ENCODE measurements at places on chromosomes 11 and 22.

GRCh38 chr11:65591939-65592857 lies 3.4 kb downstream of the KCNK7 start:
- DNase-seq = no peak

DNA sequence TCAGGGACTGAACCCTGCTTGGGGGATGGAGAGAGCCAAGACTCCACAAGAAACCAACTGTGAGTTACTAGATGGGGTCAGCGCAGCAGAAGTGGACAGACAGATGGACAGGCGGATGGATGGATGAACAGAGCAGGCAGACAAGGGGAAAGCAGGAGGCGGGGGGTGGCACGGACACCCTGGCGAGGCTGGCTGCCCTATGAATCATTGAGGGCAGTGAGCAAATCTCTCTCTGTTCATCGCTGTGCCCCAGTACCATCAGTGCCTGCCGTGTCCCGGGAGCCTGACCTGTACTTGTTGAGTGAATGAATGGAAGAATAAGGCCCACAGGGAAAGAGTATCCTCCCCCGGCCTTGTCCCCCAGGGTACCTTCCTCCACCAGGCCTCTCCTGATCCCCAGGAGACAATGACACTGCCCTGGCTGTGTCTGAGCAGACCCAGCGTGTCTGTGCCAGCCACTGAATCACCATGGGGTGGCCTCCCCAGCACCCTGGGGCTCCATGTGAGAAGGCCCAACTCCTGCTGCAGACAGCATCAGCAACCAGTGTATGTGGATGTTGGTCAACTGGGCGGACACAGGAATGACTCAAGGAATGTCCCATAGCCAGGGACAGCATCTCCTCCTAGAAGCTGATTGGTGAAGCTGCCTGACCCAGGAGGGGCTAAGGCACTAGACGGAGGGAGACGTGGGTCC lies 5.1 kb upstream of the KLHL35 start:
- DNase-seq = no peak

DNA sequence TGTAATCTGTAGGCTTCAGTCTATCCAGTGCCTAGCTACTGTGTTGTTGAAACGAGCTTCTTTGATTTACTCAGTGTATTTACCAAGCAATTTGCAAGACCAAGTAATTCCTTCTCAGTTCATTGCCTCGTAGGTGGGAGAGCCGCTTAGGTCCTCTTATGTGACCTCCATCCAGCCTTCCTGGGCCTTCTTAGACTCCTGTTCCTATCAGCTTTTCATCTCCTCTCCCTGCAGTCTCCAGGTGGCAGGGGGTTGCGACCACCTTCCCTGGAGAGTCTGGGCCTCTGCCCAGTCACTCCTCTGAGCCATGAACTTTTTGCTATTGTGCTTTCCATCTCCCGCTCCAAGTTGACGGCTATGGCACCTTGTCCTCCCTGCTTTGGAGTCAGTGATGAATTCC lies 251.8 kb downstream of the KIRREL3 start:
- no peak for DNase-seq

- no peak for DNase-seq
Measured at GRCh38 chr22:48577691-48578090, 1250.0 kb downstream of the BRD1 start.

DNA sequence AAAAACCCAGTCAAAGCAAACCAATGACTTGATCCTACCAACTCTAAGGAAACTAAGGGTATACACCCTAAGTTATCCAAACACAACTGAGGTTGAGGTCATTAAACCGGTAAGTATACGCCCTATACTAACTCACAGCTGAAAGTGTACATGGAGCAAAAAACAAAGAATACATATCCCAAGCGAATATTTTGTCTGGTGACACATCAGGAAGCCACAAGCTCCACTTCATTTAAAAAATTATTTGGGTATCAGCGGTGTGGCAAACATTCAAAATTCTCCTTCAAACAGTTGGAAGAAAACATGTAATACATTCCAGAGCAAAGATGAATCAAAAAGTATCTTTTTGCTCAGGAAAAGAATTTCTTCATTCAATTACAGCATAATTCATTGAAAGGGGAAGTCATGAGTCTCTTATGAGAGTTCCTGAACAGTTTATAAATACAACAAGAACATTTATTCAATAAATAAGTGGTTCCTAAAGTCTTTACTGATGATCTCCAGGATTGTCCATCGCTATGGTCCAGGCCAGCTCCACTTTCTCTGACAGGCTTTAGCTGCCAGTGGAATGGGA lies 4.5 kb upstream of the JAML start:
- DNase-seq = no peak

DNA sequence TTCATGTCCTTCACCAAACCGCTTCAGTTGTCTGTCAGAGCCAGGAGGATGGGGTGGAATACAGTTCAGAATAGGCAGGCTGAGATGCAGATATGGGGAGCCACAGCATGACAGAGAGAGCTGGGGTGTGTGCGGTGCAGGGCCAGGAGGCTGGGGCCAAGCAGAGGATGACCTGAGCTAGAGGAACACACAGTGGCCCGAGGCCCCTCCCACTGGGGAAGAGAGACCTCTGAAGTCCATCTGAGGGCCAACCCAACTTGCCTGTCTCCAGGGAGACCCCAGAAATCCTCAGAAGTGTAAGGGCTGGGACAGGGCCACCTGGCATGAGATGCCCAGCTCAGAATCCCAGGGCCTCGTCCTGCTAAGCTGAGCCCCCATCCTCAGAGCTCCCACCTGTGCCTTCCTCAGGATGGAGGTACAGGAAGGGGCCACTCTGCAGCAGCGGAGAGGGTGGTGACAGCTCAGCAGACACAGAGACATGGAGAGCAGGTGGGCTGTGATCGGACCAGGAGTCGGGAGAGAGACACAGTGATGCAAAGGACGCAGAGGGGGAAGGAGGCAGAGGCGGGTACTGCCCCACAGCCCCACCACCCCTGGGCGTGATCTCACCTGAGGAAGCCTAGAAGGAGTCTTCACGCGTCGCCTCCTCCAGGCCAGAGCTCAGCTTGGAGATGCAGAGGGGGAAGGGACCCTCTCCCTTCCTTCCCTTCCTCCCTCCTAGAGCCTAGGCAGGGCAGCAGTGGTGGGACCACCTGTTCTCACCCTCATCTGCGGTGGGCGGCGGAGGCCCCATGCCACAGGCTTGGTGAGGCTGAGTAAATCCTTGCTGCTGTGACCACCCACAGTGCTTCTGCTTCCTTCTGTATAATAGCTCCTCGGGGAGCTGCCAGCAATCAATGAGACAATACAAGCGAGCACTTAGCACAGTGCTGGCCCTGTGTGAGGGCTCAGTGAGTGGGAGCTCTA lies 9.1 kb upstream of the TUB start:
- DNase-seq = no peak

DNA sequence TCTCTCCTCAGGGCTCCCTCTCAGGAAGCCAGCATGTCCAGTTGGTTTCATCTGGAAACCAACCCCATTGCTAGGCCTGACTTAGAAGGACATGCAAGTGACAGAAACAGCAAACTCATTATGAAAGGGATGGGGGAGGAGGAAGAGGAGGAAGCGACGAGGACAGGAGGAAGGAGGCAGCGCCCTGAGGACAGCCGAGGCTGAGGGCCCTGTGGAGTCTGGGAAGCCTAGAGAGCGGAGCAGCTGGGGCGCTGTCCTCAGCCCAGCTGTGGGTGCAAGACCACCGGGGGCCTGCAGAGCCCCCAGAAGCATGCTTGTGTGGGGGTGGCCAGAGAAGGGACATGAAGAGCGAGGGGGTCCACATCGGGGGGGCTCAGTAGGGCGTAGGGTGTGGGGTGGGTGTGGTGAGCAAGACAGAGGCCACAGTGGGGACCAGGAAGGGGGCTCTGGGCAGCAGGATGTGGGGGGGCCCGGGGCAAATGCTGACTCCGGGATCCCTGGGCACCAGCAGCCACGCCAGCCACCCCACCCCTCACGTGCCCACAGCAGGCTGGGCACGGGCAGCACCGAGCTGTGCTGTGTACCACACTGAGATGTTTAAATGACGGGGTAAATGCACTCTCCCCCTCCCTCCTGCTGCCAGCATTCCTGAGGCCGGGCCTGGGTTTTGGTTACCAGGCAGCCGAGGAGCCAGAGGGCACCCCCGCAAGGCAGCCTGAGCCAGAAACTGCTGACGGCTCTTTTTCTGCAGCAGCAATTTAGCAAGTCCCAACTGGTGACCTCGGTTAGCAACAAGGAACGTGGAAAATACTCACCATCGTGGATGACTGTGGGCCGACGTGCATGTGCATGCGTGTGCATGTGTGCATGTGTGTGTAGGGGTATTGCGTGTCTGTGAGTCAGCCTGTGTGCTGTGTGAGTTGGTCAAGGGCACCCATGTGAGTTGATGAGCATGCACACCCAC lies 82.7 kb upstream of the LINC01488 start:
- DNase-seq = no peak

DNA sequence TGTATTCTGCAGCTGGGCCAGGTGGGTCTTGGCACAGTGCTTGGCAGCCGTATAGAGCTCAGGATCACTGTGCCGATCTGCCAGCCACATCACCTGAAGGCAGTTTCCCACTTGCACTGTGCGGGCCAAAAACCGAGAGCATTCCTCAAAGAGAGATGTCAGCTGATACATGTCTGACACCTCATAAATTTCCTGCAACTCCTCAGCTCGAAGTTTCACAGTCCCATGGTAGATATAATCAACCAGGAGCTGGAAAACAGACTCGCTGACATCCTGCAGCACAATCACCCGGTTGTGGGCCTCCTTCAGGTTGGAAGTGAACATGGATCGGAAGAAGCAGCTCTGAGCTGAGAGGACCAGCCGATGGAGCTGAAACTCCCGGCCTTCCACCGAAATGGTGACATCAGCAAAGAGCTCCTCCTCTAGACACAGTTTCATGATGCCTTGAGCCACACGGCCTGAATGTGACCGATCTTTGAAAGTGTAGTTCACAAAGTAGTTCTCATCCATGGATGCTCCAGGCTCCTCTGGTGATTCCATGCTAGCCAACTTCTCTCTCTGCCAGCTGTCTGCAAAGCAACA lies 1.2 kb downstream of the KBTBD4 start:
- no peak for DNase-seq

DNA sequence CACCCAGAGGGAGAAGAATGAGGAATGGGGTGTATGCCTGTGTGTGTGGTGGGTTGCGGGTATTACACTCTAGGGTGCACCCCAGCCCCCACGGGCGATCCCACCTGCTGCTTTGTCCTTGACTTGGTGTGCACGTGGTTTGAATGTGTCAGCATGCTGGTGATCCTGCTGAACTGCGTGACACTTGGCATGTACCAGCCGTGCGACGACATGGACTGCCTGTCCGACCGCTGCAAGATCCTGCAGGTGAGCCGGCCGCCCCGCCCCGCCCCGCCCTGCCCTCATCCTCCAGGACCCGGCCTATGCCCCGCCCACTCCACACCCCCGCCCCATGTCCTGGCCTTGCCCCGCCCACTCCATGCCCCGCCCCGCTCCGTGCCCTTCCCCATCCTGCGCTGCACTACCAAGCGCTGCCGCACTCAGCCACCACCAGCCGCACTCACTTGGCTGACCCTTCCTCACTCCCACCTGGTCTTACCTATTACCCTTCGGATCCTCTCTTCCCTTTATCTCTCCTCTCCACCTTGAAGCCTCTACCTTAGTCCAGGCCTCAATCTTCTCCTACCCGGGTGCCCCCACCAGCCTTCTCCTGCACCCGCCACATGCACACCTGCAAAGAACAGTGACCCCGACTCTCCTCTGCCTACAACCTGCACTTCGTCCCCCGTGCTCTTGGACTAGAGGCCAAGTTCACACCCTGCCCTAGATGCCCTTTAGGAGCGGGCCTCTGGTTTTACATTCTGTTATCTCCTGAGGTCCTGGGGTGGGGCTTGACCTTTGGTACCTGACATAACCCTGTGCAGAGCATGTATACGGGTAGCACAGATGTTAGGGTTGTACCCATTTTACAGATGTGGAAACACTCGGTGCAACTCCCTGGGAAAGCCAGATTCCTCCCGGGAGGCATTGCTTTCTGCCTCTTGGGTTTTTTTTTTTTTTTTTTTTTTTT lies 27.7 kb downstream of the CACNA1I start:
- no peak for DNase-seq

DNA sequence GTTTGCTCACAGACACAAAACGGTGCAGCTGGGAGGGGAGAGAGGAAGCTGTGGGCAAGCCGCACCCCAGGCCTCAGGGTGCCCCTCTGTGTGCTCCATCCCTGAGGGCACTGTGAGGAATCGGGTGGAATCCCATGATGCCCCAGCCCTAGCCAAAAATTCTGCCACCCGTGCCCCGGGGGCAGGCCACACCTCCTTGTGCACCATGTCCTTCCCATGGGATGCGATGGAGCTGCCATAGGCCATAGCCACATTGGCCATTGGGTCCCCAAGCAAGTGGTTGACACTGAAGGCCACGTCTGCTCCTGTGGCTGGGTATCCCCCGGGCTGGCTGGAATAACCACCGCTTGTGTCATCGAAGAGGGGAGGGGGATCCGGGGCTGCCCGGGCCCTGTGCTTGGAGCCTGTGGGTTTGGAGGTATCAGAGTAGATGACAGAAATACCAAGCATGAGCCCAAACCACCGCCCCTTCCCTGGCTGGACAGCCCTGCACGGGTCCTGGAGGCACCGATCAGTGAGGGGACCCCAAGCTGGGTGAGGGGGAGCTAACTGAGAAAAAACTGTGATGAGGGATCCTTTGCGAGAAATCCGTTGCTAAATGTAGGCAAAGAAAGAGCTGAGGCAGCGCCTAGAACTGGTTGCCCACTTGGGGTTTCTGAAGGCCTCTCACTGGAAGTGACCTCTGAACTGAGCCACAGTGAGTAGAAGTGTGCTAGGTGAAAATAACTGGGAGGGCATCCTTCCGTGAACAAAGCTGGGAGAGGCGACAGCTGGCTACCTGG lies 863 bp downstream of the YIF1A start:
- DNase-seq = no peak

- no peak for DNase-seq
Measured at GRCh38 chr11:24747275-24748251, 250.7 kb downstream of the LUZP2 start.

DNA sequence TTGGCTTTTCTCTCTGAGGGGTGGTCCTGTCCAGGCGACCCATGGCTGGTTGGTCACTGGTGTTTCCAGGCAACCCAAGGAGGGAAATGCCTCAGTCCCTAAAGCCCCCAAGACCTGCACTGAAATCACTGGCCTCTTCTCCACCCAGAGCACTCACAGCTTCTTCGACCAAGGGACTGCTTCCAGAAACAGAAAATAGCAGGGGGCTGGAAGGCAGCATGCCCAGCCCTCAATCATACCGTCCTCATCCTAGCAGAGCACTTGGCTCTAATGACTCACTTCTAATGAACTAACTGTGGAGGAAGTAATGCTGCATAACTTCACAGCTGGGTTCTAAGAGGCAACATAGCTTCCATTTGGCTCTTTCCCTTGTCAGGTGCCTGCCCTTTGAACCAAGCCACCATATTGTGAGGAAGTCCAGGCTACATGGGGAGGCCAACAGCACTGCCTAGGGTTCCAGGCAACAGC lies 27.6 kb downstream of the DKK3 start:
- DNase-seq = no peak

- DNase-seq = no peak
Measured at GRCh38 chr11:113528982-113529381, 53.8 kb upstream of the DRD2 start.

DNA sequence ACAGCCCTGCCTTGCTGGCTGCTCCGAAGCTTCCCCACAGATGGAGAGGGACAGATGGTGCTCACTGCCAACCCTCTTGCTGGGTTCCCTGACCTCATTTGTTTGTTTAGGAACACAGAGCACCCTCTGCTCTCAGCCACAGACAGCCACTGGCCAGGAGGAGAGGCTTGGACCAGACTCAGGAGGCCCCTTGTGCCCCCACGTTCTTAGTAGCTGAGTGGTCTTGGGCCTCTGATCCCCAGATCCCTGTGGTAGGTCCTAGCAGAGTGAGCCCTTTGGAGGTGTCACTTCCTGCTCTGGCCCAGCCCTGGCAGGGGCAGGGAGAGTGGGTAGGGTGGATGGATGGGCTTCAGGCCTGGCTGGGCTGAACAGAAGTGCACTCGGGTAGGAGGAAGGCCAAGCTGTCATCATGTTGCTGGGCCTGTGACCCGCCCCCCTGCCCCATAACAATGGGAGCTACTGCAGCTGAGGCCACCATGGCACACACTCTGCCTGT lies 84.0 kb downstream of the DHCR7 start:
- peak; percentile 84 for DNase-seq
